ENCODE measurements at places on chromosomes 1 and 21.

- peak; percentile 66 for DNase-seq
These were observed 145.5 kb upstream of the IRF2BP2 start for GRCh38 chr1:234755449-234755863.

DNA sequence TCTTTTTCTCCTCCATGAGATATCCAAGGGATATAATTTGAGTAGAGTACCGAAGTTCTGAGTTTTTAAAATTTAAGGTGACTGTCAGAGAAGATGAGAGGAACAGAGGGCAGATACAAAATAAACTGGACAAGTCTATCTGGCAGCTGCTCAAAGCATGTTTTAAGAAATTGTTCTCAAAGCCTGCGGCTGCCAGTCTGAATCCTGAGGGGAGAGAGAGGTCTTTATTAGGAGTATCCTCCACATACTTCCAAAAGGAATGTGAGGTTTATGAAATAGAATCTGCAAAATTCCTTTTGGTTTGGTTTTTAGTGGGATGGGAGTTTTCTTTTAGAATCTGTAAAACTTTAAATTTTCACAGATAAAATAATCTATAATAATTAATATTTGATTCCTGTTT is 41.3 kb downstream of the TTC13 start:
- DNase-seq = no peak

- peak; percentile 81 for DNase-seq
These were observed 9.9 kb downstream of the GPR3 start for GRCh38 chr1:27402349-27402754.

- no peak for DNase-seq
These were observed 205.3 kb downstream of the FGGY start for GRCh38 chr1:59502009-59502691.

GRCh38 chr1:48603222-48603621 is 131.2 kb upstream of the SPATA6 start:
- no peak for DNase-seq

GRCh38 chr1:231781892-231782291 is 155.3 kb downstream of the DISC1 start:
- DNase-seq = peak; percentile 91

DNA sequence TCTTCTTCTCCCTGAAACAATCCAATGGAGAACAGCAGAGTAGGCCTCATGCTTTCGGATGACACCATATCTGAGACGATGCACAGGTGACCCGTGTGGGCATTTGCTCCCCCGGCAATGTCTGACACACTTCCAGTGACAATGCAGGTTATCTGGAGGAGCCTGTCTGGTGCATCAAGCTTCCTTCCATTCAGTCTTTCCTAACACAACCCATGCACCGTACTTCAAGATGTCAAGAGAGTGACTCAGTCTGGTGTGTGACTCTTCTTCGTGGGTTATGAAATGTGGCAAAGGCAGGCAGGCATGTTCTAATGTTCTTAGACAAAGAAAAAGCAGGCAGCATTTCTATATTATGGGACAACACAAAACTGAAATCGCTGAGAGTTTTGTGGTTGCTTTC is 159.1 kb downstream of the EDEM3 start:
- peak; percentile 64 for DNase-seq

GRCh38 chr1:152901631-152902030 is 6.7 kb upstream of the IVL start:
- DNase-seq = no peak

DNA sequence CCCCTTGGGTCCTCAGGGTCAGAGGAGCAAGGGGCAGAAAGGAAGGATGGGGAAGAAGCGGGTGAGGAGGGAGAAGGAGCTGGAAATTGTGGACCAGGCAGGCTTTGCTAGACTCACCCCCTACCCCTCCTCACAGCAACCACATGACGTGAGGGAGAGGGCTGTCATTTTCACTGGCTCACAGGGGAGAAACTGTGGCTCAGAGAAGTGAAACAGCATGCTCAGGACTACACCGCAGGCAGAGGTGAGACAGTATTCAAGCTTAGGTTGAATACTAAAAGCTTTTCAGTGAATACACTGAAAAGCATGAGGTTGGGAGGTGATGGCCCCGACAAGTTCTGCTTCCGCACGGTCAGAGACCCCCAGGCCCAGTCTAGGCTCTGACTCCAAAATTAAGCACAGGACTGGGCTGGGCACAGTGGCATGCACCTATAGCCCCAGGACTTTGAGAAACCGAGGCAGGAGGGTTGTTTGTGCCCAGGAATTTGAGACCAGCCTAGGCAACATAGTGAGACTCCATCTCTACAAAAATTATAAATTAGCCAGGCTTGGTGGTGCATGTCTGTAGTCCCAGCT is 1.2 kb upstream of the CLEC20A start:
- DNase-seq = no peak

GRCh38 chr1:165891111-165891860 is 63.9 kb downstream of the UCK2 start:
- DNase-seq = no peak

Measured in inflammatory macrophage (primary cell).